Activated naive CD4-positive, alpha-beta T cell treated with anti-CD3 and anti-CD28 coated beads for 36 hours (primary cell): ENCODE measurements at places on chromosomes 16 and 17. TPM values are rescaled to one million over a fixed set of nuclear protein-coding genes. Genes with fewer than 3 reads are reported as not detected.

The GSG1L gene
- total RNA-seq = not detected

- DNase-seq = peak; percentile 59
These were observed 1.1 kb downstream of the MPP2 start for GRCh38 chr17:43905985-43906852.

The PRDM7 gene
- not detected for total RNA-seq

The TP53TG3 gene
- total RNA-seq = not detected

GRCh38 chr17:31609996-31610910, 218.8 kb downstream of the RAB11FIP4 start:
- DNase-seq = no peak

- no peak for DNase-seq
These were observed 860 bp upstream of the DCAF7 start for GRCh38 chr17:63549289-63549945.

- DNase-seq = no peak
These were observed 488.9 kb downstream of the CDH13 start for GRCh38 chr16:83115491-83116232.

- DNase-seq = no peak
These were observed 30.0 kb downstream of the SREBF1 start for GRCh38 chr17:17806611-17807274.

The FAHD1 gene
- 7.3 TPM for total RNA-seq

The CYGB gene
- total RNA-seq = not detected

GRCh38 chr17:42288803-42289610, 709 bp downstream of the STAT5A start:
- DNase-seq = peak; percentile 72

The SLC35B1 gene
- total RNA-seq = 35.3 TPM

The FSCN2 gene
- total RNA-seq = not detected

The CACNG5 gene
- total RNA-seq = not detected

The ABCA8 gene
- total RNA-seq = not detected

DNA sequence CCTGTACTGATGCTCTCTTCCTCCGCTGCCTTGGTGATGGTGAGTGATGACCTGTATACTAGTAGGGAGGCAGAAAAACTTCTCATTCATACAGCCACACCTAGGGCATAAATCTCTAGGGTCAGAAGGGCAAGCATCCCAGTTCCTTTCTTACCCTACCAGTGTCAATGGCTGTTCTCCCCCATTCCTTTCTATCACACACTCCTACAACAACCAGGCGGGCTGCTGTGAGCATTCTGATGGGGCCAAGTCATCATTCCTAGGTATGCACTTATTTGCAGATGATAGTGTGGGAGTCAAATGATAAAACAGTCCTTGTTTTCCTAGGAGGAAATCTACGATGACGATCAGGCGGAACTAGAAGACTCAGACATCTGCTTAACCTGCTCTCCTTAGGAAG, 14.0 kb upstream of the SLC6A4 start:
- DNase-seq = no peak

DNA sequence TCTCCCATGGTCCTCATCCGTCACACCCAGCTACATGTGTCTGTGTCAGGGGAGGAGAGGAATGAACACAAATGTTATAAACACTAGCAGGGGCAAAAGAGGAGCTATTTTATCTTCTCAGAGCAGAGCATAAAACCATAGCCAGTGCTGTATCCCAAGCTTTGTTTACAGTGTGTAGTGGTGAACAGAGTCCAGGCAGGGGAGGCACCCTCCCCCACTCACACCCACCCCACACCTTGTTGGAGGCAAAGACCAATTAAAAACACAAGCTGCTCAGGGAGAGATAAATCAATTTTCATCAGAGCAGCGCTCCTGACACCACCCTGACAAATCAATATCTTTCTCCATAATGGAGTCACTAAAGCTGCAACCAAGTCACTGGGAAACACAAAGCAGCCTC, 132.6 kb upstream of the CCL2 start:
- DNase-seq = no peak

The TMEM106A gene
- total RNA-seq = 5.8 TPM

DNA sequence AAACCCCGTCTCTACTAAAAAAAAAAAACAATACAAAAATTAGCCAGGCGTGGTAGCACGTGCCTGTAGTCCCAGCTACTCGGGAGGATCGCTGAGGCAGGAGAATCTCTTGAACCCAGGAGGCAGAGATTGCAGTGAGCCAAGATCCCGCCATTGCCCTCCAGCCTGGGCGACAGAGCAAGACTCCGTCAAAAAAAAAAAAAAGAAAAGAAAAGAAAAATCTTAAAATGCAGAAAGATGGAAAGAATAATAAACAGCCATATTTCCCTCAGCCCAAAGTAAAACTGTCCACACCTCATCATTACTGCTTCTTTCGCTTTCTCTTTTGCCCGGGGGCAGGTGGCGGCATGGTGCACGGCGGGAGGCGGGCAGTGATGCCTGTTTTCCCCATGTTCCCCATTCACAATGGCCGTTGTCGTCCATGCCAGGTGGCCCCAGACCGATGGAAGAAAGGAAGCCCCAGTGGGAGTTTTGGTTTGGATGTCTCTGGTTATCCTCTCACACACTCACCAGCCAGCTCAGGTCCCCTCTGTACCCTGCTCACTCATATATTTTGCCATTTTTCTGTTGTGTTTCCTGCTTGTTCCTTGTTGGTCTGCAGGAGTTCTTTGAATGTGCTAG, 37.0 kb upstream of the PEMT start:
- peak; percentile 56 for DNase-seq

The RSPRY1 gene
- total RNA-seq = 25.7 TPM

The USH1G gene
- not detected for total RNA-seq

GRCh38 chr17:61442878-61443474, 9.2 kb upstream of the TBX4 start:
- DNase-seq = no peak

DNA sequence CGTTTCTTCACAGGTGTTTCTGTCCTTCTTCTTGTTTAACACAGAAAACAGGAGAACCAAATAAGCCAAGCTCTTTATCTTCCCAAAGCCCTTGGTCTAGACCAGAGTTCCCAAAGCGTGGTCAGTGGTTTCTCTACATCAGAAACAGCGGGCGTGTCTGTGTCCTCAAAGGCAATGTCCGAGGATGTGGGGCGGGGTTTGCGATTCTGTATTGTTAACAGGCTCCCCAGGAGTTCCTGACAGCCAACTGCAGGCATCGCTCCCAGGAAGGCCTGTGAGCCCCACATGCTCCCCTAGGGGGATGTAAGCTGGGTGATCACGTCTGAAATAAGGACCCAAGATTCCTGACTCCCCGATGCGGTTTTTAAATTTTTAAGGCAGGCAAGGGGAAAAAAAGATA, 28.4 kb upstream of the SLC25A19 start:
- DNase-seq = no peak

DNA sequence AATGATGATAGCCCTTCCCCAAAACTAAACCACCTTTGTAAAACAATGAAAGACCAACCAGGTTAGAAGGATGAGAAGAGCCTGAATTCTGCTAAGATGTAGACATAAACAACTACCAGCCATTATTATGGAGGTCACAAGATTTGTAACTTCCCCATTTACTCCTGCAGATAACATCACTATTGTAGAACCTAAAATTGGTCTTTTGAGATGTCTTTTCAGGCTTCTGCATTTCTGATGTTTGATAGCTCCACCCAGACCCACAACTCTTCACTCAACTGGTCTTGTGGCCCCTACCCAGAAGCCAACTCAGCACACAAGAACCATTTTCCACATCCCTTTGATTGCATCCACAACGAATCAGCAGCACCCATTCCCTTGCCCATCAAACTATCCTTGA, 100.8 kb downstream of the TMEM132E start:
- no peak for DNase-seq

DNA sequence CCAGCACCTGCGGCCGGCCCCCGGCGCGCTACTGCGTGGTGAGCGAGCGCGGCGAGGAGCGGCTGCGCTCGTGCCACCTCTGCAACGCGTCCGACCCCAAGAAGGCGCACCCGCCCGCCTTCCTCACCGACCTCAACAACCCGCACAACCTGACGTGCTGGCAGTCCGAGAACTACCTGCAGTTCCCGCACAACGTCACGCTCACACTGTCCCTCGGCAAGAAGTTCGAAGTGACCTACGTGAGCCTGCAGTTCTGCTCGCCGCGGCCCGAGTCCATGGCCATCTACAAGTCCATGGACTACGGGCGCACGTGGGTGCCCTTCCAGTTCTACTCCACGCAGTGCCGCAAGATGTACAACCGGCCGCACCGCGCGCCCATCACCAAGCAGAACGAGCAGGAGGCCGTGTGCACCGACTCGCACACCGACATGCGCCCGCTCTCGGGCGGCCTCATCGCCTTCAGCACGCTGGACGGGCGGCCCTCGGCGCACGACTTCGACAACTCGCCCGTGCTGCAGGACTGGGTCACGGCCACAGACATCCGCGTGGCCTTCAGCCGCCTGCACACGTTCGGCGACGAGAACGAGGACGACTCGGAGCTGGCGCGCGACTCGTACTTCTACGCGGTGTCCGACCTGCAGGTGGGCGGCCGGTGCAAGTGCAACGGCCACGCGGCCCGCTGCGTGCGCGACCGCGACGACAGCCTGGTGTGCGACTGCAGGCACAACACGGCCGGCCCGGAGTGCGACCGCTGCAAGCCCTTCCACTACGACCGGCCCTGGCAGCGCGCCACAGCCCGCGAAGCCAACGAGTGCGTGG, 1.5 kb downstream of the NTN1 start:
- peak; percentile 39 for DNase-seq

The NME3 gene
- total RNA-seq = 44.1 TPM

DNA sequence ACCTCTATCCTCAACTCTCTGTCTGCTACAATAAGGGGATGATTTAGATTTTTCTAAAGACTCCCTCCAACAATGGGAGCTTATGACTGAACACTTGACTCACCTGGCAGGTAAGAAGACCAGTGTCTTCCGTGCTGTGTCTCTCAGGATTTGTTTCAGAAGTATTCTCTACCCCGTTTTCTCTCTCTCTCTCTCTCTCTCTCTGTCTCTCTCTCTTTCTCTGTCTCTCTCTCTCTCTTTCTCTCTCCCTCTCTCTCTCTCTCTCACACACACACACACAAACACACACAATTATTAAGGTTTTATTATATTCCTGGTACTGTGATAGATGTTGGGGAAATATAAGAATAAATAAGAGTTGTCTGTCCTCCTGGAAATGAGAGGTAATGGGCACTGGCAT, 263.9 kb downstream of the TOX3 start:
- no peak for DNase-seq

- DNase-seq = no peak
These were observed 8.6 kb downstream of the CYB561 start for GRCh38 chr17:63437287-63438091.

DNA sequence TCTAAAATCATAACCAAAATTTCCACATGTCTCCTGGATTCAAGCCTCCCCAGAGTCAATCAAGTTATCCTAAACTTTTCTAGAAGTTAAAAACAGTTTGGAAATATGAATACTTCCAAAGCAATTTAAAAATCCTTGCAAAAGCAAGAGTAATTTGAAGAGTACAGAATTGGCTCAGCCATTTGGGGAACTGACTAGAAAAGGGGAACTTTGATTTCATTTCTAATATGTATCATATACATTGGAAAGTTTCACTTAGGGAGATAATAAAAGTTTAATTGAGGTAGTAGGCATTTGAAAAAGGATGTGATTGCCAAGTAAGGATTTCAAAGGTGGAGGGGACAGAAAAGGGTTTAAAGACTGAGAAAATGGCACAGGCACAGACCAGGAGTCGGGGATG, 9.0 kb upstream of the SLFN12L start:
- DNase-seq = no peak

The EME1 gene
- 68.9 TPM for total RNA-seq

The NCBP3 gene
- total RNA-seq = 33.9 TPM

The TBX21 gene
- total RNA-seq = 52.3 TPM

DNA sequence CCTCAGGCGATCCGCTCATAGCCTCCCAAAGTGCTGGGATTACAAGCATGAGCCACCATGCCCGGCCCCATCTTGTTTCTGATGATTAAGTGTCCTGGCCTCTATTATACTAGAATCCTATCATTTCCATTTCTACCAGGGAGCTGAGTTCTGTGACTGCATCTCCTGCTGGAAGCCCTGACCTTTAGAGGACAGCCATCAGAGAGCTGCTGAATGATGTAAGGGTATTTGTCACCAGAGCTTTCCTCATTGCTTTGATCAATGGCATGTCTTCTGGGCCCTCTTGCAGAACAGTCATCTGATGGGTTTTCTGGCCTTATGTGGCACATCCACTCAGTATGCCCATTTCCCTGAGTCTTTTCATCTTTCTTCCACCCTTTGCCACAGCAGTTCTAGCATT, 39.9 kb downstream of the PSMD12 start:
- DNase-seq = no peak

- DNase-seq = no peak
These were observed 69.3 kb downstream of the ABR start for GRCh38 chr17:1110541-1110861.

DNA sequence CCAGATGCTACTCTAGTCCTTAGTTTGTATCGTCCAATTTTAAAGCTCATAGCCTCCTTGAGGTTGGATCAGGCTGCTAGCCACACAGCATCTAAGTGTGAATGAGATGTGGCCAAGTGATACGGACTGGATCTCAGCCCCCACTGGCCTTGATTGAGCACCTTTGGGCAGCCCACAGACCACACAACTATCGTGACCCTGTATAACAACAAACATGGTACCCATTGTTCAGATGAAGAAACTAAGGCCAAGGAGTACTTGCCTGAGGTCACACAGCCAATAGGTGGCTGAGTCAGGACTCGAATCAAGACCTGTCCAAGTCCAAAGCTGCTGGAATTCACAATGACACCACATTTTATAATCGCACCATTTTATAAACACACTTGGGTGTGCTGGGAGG, 73.0 kb upstream of the IRX3 start:
- DNase-seq = no peak

DNA sequence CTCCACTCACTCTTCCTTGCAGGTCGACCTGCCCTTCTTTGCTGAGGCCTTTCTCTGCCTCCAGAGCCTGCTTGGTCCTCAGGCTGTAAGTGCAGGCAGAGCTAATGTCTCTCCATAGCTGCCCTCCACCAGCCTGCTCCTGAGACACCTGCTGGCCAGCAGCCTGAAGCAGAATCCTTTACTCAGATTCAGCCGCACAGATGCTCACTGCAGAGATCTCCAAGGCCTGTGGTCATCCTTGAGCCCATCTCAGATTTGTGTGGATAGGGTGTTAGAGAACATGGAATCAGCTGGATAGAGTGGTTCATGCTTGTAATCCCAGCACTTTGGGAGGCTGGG, 11.5 kb downstream of the DEXI start:
- DNase-seq = no peak

GRCh38 chr17:68184816-68185436, 62.9 kb upstream of the AMZ2 start:
- peak; percentile 78 for DNase-seq

DNA sequence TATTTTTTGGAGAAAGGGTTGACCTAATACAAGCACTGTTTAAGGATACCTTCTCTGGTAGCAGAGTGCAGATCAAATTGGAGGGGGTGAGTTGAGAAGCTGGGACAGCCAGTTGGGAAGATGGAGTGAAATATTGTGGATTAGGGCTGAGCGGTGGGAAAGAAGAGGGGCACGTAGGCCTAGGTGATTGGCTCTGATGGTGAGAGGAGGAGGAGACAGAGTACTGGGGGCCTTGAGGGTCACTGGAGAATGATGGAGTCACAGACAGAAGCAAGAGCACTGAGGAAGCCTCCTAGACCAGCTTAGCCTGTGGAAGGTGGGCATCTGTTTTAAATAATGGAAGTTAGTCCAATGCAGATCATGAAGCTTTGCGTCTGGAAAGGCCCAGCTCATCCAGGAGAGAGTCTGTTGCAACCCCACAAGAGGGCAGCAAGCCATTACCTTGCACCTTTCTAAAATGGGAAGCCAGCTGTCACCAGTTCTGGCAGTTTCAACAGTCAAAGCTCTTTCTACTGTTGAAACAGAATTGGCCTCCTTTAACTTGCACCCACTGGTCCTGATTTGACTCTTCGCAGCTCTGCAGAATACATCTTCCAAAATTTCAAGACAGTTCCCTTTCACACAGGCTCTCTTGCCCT, 11.8 kb downstream of the SLC9A5 start:
- DNase-seq = peak; percentile 51

The MYH11 gene
- total RNA-seq = not detected

The SHCBP1 gene
- total RNA-seq = 41.8 TPM
